Astrocyte (in vitro differentiated cells and primary cell): ENCODE measurements at places on chromosomes 6 and 20. TPM values are rescaled to one million over a fixed set of nuclear protein-coding genes. Genes with fewer than 3 reads are reported as not detected.

DNA sequence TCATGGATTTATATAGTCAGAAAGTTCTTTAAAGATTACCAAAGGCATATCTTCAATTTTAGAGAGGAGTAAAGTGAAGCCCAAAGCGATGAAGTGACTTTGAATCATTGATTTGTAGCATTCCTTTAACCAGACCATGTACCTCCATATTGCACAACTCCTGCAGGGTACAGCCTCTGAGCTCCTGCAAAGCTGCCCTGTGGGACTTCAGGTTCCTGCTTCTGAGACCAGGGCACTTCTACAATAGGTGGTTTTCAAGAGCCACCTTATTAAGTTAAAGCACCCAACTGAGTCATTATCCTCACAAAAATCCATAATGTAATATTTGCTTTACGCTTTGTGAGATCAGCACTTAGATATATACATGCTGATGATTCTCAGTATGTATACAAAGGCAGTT, 270.7 kb upstream of the RGS17 start:
- no peak for DNase-seq

ARFGEF3 gene
- total RNA-seq, result 1.5 and 1.9 TPM in 2 replicates

IL17A gene
- not detected in 2 replicates for total RNA-seq

- DNase-seq, result no peak
Measured at GRCh38 chr20:3119044-3119443, 34.5 kb upstream of the AVP start.

DNA sequence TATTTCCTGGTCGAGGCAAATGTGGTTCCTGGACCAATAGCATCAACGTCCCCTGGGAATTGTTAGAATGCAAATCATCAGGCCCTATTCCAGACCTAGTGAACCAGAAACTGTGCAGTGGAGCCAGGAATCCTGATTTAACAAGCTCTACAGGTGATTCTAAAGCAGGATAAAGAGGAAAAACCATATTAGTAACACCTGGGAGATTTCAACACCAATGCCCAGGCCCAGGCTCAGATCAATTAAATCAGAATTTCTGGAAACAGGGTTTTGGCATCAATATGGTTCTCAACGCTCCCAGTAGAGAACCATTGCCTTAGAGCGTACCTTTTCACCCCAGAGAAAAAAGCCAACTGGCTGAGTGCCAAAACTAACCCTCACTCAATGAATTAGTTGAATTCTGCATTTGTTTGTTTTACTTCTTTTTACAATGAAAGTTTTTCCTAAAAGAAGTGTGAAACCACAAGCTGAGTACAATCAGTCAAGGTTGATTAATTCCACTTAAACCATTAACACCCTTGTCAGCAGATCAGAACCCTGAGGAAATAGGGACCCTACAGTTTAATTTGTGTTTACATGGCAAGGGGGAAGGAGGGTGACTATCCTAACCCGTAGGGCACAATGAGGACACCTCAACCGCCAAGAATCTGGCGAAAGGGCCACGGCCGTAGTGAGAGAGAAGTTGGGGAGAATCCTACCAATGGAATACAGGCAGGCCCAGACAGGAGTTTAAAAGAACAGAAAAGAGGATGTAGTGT, 34.9 kb upstream of the LOC128125822 start:
- DNase-seq, result no peak

RAET1G gene
- not detected in 2 replicates for total RNA-seq

DNA sequence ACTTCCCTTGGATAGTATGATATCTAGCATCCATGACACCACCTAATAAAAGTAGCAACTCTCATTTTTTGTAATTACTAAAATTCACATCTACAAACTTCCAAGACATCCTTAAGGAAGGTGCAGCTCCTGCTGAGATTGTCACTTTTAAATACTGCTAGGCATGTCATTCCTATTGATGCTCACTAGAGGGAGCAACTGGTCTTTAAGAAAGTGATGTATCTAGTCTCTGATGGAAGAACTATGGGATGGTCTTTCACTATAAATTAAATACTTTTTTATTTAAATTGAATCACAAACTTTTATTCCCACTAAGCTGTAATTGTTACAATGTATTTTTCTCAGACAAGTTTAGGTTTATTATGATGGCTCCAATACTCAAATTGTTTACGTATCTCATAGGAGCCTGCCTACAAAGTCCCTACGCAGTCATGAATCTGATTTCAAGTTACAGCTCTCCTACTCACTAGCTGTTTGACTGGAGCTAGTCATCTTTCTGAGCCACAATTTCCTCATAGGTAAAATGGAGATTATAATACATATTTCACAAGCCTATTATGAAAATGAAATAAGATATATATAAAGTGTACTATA, 8.1 kb upstream of the TSPYL1 start:
- DNase-seq, result peak; percentile 37

- DNase-seq, result no peak
Measured at GRCh38 chr20:4767084-4767483, 45.4 kb downstream of the PRND start.
